Activated T-helper 1 cell treated with anti-CD3 and anti-CD28 coated beads, Interleukin-2, amount 50 U/mL, for 16 hours (primary cell): ENCODE measurements at places on chromosomes 2 and 18.

- no peak for DNase-seq
Observed at GRCh38 chr18:48007955-48008701, 77.7 kb upstream of the SMAD2 start.

GRCh38 chr2:100105678-100106054 is 36.7 kb downstream of the AFF3 start:
- DNase-seq, result no peak

- no peak for DNase-seq
Observed at GRCh38 chr18:50192995-50193795, 1.8 kb downstream of the MYO5B start.

- no peak for DNase-seq
Observed at GRCh38 chr2:160794926-160795325, 301.3 kb upstream of the RBMS1 start.

DNA sequence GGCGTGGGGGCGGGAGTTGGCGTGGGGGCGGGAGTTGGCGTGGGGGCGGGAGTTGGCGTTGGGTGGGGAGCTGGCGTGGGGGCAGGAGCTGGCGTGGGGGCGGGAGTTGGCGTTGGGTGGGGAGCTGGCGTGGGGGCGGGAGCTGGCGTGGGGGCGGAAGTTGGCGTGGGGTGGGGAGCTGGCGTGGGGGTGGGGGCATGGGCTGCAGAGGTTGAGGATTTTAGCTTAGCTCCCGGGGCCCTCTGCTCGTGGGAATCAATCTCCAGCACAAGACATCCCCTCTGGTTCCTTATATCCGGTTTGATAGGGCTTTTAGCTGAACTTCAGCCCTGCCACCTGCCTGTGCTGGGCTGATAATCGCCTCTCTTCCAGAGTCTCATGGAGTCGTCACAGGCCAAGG is 177.0 kb downstream of the LDLRAD4 start:
- no peak for DNase-seq

DNA sequence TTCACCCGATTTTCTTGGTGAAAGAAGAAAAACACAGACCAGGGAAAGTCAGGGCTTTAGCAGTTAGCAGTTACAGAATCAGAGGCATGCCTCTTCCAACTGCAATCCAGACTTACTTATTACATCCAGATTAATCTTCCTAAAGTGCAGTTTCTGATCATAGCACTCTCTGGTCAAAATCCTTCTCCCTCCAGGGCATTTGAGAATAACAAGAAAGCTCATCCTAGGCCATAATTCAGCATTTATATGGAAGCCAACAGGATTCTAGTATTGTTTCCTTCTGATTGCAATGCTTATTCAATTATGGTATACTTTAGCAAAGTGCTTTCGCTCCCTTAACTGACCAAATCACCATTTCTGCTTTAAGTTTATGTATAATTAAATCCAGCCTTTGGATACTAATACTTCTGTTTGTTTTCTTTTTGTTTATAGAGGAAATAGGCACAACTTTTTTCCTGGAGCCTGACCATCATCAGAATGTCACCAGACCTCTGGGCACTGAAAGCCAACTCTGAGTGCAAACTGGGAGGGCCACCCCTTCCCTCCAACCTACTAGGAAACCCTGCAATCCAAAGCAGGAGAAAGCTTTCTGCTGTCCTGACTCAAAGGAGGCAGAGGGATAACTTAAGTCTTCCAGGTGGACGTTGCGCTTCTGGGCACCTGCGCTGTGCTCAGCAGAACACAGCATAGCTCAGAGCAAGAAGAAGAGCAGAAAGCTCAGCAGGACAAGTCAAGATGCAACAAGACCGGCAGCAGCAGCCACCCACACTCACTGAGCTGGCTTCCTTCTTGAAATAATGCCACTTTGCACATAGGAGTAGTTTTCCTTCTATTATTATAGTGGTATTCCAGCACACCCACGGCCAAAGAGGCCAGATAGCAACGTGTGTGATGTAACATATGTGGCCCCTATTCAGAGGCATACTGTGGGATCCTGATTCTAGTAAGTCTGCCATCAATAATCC is 99.3 kb downstream of the STK39 start:
- DNase-seq, result no peak

DNA sequence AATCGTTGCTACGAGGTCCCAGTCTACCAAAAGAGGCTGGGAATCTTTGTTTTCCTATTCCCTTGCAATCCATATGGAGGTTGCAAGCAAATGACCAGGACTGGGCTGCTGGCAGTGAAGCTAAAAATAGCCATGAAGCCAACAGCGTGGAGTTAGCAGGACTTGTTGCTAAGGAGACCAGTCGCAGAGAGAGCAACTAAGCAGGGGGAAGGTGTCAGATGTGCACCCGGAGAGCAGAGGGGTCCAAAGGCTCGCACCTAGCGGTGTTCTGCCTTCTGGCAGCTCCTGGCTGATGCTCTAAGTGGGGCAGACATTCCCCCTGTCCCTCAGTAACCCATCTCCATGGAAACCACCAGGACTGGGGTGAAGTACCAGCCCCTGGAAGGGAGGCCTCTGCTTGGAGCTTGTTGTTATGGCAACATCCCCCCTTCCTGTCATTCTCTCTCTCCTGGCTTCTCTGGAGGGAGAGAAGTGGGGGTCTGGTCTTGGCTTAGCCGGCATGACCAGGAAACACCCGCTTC is 84.6 kb downstream of the DNMT3A start:
- DNase-seq, result no peak

- no peak for DNase-seq
Observed at GRCh38 chr2:71700041-71700657, 246.8 kb downstream of the DYSF start.

GRCh38 chr2:32768387-32769174 is 140.7 kb downstream of the TTC27 start:
- DNase-seq, result no peak

DNA sequence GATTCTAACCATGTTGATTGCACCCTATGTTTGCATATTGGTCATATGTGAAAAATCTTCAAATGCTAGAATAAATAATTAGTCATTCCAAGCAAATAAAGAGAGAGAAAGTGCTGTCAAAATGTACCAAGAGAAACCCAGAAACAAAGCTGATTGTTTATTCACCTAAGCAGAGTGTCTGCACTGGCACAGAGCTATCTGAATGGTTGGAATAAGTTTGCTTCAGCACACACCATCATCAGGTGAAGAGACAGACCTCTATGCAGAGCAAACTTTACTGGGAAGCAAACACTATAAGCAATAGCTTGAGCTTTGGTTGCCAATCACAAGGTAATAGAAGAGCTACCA is 25.4 kb downstream of the DSG4 start:
- no peak for DNase-seq

- no peak for DNase-seq
Observed at GRCh38 chr2:58710795-58711279, 469.7 kb upstream of the FANCL start.

DNA sequence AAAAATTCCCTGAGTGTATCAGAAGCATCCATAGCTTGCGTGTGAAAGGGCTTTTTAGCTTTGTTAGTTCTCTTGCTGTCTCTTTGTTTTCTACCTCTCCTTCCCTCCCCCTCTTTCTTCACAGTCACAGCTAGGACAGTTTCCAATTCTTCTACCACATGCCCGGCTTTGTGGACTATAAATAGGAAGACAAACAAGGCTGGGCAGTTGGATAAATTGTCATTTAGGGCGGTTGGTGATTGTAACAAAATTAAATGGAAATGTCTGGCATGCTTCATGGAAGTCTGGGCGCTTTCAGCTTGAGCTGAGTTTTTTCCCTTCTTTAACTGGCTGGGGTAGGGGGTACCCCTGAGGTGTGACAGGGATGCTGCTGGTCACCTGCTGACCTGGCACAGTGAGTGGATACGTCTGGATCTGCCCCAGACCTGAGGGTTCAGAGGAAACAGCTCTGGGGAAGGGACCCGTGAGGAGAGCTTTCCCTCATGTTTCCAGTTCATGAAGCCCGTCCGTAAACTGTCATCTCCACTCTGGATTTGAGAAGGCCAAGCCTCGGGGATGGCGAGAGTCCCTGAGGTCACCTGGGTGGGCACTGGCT is 29.0 kb upstream of the GIGYF2 start:
- no peak for DNase-seq
